Muscle of back (tissue), 13 donors: ENCODE measurements at places on chromosomes 1 and 21. TPM values are rescaled to one million over a fixed set of nuclear protein-coding genes. Genes with fewer than 3 reads are reported as not detected.

DNA sequence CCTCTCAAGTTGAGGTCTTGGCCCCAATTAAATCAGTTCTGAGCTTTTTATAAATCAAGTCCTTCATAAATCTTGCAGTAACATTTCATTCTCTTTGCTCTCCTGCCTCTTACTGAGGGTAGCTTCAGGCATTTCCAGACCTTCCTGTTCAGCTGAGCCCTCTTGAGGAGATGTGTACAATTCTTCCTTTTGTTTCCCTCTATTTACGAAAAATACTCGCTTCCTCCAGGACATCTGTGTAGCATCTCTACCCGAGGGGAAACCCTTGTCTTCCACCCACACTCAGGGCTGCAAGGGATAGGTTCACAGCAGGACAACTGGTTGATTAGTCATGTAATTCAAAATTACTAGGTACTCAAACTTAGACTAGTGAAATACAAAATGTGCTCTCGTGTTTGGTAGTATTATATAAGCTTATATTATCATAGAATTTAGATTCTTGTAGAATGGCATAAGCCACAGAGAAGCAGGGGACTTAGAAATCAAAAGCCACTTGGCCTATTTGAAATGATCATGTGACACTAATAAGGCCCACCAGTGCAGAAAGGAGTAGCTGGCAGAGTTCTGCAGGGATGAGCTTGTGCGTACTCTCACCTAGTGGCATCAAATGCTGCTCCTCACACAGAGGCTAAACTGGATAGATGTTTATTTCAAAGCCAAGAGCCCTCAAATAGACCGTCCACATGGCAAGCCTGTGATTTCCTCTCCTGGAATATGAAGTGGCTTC, 126.7 kb downstream of the GDAP2 start:
- no peak for DNase-seq

DNA sequence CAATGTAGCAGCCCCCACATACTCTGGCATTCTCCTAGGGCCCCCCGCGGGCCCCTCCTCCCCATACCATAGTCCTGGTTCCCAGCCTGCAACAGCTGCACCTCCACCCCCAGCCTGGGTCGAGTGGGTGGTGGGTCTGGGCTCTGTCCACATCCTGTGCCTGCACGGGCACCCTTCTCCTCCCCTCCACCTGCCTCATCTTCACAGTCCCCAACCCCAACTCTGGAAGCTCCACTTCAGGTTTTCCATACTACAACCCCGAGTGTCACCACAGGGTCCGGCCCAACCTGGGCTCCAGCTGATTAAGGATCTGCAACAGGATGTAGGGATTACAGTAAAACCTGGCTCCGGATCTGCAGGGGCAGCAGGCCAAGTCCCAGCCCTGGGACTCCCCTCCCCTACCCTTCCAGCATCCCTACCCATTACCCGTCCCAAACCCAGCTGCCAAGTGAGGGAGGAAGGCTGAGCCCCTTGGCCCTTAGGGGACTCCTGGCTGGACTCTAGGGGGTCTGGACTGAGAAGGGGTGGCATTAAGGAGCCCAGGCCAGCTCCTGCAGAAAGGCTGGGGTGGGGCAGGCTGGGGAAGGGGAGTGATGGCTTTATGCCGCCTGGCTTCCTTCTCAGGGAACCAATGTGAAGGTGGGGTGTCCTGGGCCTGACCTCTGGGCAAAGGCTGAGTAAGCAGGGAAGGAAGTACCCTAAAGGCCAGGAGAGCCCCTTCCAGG, 116.8 kb downstream of the CASZ1 start:
- peak; percentile 66 for DNase-seq

- peak; percentile 60 for DNase-seq
Measured at GRCh38 chr21:33300701-33301631, 23.8 kb upstream of the IFNAR1 start.

DNA sequence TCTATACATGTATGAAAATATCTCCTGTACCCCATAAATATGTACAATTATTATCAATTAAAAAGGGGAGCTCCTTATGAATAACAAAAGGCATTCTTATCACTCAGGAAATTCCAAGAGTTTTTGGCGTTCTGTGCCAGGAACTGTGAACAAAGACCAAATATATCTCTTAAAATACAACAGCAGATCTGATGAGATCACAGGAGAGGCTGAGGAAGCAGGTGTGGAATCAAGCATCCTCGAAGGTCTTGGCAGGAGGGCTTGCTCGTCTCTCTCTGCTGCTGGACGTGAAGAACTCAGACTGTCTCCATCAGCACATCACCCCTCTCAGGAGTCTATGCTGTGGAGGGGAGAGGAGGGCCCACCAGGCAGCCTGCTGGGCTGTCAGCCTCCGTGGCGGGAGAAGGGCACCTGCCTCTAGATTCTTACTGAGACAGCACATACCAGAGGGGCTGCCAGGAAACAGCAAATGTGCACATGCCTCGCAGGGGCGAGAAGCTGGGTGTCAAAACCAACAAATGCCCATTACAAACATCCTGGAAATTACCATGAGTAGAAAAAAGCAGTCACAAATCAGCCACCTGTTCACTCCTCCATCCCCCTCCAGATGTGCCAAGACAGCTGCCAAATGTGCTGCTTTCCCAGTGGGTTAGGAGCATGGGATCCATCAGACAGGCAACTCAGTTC, 30.8 kb upstream of the FAM89A start:
- peak; percentile 34 for DNase-seq

DNA sequence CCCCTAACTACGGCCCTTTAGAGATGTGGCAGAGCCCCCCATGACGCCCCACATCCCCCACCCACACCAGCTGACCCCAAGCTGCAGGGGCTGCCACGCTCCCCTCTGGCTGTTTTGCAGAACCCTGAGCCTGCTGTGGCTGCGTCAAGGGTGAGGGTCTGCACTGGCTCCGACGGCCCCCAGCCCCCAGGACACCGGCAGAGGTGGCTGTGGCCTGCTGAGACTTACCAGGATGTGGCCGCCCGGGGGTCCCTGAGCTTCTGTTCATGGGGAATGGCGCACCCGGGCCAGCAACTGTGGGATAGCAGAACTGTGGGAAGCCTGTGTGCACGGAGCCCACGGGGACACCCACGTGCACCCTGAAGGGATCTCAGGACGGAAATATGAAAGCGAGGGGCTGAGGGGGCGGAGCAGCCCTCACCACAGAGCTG, 12.8 kb upstream of the RNF223 start:
- DNase-seq: no peak

- DNase-seq: no peak
Measured at GRCh38 chr1:2143814-2144500, 50.6 kb downstream of the FAAP20 start.

- no peak for DNase-seq
Measured at GRCh38 chr1:22218618-22219250, 75.8 kb upstream of the WNT4 start.

- no peak for DNase-seq
Measured at GRCh38 chr1:203346769-203347102, 4.2 kb downstream of the FMOD start.

GRCh38 chr1:18807334-18808063, 52.0 kb downstream of the TAS1R2 start:
- DNase-seq: no peak

DNA sequence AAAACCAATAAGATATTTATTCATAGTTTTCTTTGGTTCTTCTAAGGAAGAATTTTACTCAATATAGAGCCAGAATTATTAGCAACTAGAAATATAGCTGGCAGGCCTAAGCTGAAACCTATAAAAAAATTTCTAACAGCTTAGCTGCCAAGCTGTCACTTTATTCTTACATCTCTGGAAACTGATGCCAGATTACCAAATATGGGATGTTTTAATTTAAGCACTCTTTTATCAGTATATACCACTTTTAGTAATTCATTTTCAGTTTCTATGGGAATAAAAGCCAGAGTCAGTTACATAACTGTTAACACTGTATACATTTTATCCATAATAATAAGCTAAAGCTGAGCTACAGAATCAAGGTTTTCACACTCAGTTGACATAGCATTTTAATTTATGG, 68.7 kb upstream of the MPC2 start:
- DNase-seq: no peak

DNA sequence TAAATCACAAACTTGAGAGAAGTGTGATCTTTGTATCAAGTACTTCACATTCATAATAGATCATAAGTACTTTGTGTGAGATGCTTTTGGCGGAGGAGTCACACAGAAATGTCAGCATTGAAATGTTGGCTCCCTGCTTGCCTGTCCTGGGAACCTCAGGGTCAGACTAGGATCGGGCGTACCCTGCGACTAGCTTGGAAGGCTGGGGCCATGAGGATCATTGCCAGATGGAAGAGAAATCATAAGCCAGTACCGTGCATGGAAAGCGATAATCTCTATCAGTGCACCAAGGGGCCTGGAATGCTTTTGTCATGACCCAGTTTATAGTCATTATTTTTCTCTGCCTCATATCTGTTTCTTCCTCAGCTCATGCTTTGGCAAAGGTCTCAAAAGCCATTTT, 35.5 kb downstream of the MTR start:
- DNase-seq: no peak

GRCh38 chr21:38863291-38863690, 57.6 kb downstream of the ETS2 start:
- no peak for DNase-seq

GRCh38 chr1:3463408-3463863, 9.0 kb downstream of the ARHGEF16 start:
- no peak for DNase-seq

GRCh38 chr1:225446981-225447615, 19.3 kb upstream of the LBR start:
- no peak for DNase-seq

DNA sequence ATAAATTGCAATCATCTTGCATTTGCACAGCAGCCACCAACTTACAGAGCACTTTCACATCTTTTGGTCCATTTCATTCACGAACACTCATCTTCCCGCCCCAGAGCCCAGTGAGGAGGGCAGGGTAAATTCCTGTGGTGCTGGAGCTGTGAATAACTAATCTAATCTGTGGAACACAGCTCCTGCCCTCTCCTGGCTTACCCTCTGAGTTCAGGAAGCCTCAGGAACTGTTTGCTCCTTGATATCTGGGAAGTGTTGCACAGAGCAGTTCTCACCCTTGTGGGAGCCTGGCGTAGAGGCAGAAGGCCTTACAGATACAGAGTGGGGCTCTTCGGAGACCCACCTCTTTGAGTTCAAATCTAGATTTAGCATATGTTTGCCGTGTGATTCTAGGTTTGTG, 11.6 kb upstream of the RD3 start:
- DNase-seq: no peak

DNA sequence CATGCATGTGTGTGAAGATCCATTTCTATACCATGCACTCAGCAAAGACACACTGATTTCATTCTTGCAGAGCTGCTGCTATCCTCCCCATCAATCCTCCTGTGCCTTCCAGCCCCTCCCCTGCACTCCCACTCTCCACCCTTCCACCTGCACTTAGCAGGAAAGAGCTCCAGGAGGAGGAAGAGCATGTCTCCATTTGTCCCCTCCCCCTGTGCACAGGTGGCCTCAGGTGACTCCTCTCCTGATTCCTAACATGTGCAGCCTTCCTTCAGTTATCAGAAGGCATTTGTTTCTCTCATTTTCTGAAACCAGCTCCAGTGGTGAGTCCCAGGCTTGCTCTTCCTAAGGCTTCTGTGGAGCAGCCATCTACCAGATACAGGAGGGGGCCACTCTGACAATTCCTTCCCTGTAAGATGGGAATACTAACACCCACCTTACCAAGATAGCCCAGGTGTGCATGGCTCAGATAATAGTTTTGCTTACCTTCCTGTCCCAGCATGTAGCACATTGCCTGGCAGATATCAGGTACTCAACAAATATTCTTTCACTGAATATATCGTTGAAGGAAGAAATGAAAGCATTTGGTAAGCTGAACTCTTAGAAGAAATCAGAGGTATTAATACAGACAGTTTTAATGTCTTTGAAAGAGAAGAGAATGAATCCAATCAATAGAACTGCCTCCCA, 21.9 kb upstream of the FAM3B start:
- DNase-seq: no peak

DNA sequence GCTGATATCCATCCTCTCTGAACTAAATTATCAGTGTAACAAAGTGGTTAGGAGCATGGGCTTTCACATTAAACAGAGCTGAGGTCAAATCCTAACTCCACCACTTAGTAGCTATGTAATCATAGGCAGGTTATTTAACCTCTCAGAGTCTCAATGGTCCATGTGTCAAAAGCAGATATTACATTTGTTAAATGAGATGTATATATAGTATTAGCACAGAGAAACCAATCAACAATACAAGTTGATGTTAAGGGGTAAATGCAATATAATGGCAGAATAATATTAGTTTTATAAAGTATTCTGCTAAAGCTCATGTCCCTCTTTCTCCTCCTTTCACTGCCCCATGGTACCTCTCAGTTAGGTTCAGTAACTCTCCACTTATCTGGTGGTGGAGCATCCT, 27.2 kb downstream of the DBT start:
- DNase-seq: no peak

- no peak for DNase-seq
Measured at GRCh38 chr1:39107341-39108290, 81.5 kb downstream of the NDUFS5 start.

DNA sequence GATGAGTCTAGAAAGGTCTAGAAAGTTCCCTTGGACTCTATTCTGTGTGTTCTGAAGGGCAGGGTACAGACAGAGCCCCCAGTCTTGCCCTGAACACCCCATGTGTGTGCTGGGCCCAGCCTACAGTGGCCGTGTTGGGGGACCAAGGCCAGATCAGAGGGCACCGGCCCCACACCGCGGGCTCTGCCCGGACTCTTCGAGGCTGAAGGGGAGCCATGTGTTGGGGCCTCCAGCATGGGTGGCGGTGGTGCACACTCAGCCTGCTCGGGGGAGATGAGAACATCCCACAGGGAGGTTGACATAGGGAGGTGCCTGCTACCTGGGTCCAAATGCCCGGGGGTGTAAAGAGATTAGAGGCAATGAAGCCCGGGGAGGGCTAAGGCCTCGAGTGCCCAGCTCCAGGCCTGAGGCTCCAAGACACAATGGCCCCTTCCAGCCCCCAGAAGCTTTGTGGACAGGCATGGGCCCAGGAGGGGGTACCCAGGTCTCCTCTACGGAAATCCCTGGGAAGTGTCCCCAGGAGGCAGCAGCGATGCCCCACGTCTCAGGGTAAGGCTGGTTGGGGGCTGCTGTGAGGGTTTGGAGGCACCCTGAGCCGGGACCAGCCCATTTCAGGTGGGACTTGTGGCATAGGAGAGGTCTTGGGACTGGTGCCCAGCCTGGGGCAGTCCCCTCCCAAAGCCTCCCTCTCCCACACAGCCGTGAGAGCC, 12.1 kb downstream of the ARHGEF16 start:
- DNase-seq: no peak

IL12RB2 gene
- 0.69 TPM for polyA plus RNA-seq

CAMK2N1 gene
- polyA plus RNA-seq: 10.5 TPM

AVPR1B gene
- 0.45 TPM for polyA plus RNA-seq

ADAM30 gene
- not detected for polyA plus RNA-seq
